ENCODE measurements at places on chromosomes 16 and 17. TPM values are rescaled to one million over a fixed set of nuclear protein-coding genes. Genes with fewer than 3 reads are reported as not detected.

ADGRG3 gene
- not detected for total RNA-seq

GLIS2 gene
- 19.0 TPM for total RNA-seq

DNA sequence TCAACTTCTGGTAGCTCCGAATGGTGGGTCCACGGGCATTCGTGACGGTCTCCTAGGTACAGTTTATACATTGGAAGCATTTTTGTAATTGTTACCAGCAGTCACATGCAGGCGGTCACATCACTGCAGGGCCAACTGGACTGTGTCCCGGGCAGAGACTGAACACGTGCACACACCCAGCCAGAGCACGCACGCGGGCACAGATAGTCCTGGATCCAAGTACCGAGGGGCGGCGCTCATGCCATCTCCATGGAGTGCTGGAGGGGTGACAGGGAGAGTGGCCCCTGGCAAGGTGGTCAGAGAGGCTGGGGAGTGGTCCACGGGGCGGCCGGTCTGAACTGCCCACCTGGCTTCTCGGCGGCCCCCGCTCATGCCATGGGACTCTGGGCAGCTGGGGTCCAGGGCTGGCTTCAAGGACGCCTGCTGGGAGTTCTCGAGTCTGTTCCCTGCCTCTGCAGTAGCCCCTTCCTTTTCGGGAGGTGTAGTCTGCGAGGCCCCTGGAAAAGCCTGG, 34.2 kb downstream of the BAIAP2 start:
- H3K4me3 ChIP-seq = no peak overlapping the region
- H3K36me3 ChIP-seq = no peaks in the 10 kb centered on the region
- no peaks in the 10 kb centered on the region for H3K27me3 ChIP-seq
- H3K4me1 ChIP-seq = no peaks in the 10 kb centered on the region
- no peak overlapping the region for H3K27ac ChIP-seq

TNFSF13 gene
- 4.6 TPM for total RNA-seq

GRCh38 chr17:69218986-69219385, 9.6 kb downstream of the ABCA10 start:
- DNase-seq = no peak
- no peak overlapping the region for H3K27ac ChIP-seq
- H3K4me1 ChIP-seq = no peaks in the 10 kb centered on the region
- H3K4me3 ChIP-seq = no peak overlapping the region
- no peaks in the 10 kb centered on the region for H3K36me3 ChIP-seq

GRCh38 chr16:85266857-85267256, 154.6 kb upstream of the CIBAR2 start:
- DNase-seq = no peak
- no peaks in the 10 kb centered on the region for H3K4me1 ChIP-seq
- no peak overlapping the region for H3K4me3 ChIP-seq

SLC5A2 gene
- total RNA-seq = not detected

LDHD gene
- 1.6 TPM for total RNA-seq

DNA sequence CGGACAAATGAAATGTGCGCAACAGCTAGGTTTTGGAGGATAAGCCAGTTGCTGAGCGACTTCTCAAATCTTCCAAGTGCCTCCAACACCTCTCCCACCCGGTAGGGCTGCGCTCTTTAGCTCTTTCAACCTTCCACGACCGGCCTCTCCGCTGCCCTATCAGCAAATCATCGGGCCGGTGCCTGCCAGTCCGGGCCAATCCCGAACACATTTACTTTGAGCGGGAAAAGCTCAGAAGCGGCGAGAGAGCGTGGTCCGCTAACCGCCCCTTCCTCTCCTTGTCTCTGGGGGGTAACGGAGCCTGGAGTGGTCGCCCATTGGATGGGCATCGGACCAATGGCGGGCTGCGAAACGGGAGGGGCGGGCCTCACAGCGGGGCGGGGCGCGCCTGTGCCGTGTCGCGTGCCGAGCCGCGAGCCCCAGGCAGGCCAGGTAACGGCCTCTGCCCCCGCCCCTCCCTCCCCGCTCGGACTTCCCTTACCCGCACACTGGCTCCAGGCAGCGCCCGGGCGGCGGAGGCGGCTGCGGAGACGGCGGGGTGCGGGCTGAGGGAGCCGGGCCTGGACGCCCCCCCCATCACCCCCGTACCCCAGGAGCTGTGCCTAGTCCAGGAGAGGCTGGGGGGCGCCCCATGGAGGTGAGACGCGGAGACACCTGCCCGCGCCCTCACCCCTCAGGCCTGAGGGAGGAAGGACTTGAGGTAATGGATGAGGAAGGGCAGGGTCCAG, at the start of gene MEIOC:
Gene MEIOC (plus strand): TSS at position 486 of the 728 bp plus-strand sequence. CDS start 146 bp downstream, at position 632.
- H3K36me3 ChIP-seq = no peaks in the 10 kb centered on the region
- no peaks in the 10 kb centered on the region for H3K4me1 ChIP-seq
- DNase-seq = peak; percentile 97

KRTAP4-1 gene
- not detected for total RNA-seq

GRCh38 chr17:77593081-77593480, 365.4 kb upstream of the TNRC6C start:
- no peaks in the 10 kb centered on the region for H3K36me3 ChIP-seq
- DNase-seq = no peak
- no peaks in the 10 kb centered on the region for H3K27me3 ChIP-seq
- H3K4me3 ChIP-seq = no peak overlapping the region
- no peaks in the 10 kb centered on the region for H3K4me1 ChIP-seq

- no peak overlapping the region for H3K4me3 ChIP-seq
- DNase-seq = peak; percentile 30
- no peaks in the 10 kb centered on the region for H3K4me1 ChIP-seq
- H3K27me3 ChIP-seq = no peaks in the 10 kb centered on the region
- no peaks in the 10 kb centered on the region for H3K36me3 ChIP-seq
- no peak overlapping the region for H3K27ac ChIP-seq
Measured at GRCh38 chr17:11807606-11808005, 189.7 kb downstream of the ZNF18 start.

GRCh38 chr17:44780161-44780560, 21.4 kb downstream of the ADAM11 start:
- H3K36me3 ChIP-seq = no peaks in the 10 kb centered on the region
- H3K27ac ChIP-seq = no peak overlapping the region
- peaks cover 16% of the 10 kb centered on the region for H3K27me3 ChIP-seq

DNA sequence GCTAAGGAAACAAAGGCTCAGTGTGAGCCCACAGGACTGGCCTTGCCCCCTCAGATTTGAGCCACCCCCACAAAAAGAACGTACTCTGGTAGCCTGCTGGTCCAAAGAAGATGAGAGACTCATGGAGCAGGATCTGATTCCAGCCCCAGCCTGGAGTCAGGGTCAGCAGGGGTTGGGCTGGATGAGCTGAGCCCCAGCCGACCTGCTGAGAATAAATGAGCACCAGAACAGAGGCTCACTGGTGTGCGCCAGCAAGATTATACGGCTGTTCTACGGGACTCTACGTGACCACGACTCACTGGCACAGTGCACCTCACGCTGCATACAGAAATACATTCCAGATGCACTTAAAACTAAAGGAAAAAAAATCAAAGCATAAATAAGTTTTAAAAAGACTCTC, 186.0 kb upstream of the RPL38 start:
- peak overlapping the region; percentile 65 for H3K27ac ChIP-seq
- no peak for DNase-seq
- H3K4me1 ChIP-seq = no peaks in the 10 kb centered on the region
- no peaks in the 10 kb centered on the region for H3K36me3 ChIP-seq
- H3K4me3 ChIP-seq = no peak overlapping the region
- H3K27me3 ChIP-seq = no peaks in the 10 kb centered on the region

DNA sequence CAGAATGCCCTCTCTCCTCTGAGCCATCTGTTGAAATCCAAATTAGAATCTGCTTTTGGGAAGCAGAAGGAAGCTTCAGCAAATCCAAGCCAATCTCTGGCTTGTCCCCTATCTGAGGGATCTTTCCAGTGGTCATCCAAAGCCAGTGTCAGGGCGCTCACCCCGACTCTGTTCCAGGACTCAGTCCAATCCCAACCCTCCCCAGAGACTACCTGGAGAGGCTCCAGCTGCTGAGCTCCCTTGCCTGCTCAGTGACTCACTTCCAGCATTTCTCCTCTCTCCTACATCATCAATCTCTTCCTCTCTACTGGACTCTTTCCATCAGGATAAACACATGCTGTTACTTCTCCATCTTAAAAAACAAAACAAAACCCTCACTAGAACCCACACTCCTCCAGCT, 2.4 kb downstream of the MATCAP1 start:
- no peak for DNase-seq
- H3K4me3 ChIP-seq = no peak overlapping the region
- no peak overlapping the region for H3K27ac ChIP-seq

GRCh38 chr16:23724785-23725131, 11.7 kb upstream of the ERN2 start:
- H3K27ac ChIP-seq = no peak overlapping the region
- no peak for DNase-seq
- no peaks in the 10 kb centered on the region for H3K27me3 ChIP-seq
- H3K36me3 ChIP-seq = no peaks in the 10 kb centered on the region
- H3K4me3 ChIP-seq = no peak overlapping the region

WNT3 gene
- 18.7 TPM for total RNA-seq

PNPO gene
- 9.0 TPM for total RNA-seq

GRCh38 chr17:8143581-8144400, 8.4 kb downstream of the PER1 start:
- H3K4me3 ChIP-seq = no peak overlapping the region
- peak; percentile 42 for DNase-seq
- H3K4me1 ChIP-seq = no peaks in the 10 kb centered on the region
- no peak overlapping the region for H3K27ac ChIP-seq
- H3K27me3 ChIP-seq = no peaks in the 10 kb centered on the region

CDH15 gene
- total RNA-seq = 0.11 TPM

DNA sequence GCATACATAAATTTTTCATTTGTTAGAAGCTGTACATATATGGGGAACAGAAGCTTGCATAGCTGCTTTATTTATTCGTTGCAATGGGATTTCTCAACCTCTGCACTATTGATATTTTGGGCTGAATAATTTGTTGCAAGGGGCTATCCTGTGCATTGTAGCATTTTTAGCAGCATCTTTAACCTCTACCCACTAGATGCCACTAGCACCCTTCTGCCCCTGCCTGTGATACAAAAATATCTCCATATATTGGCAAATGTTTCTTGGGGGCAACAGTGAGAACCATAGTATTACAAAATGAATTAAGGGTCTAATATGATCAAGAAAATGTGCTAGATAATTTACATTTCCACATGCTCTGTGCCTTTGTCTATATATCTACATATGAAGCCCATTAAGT, 1401.0 kb downstream of the CDH11 start:
- H3K4me1 ChIP-seq = no peaks in the 10 kb centered on the region
- no peak for DNase-seq
- no peak overlapping the region for H3K4me3 ChIP-seq
- no peak overlapping the region for H3K27ac ChIP-seq

DNA sequence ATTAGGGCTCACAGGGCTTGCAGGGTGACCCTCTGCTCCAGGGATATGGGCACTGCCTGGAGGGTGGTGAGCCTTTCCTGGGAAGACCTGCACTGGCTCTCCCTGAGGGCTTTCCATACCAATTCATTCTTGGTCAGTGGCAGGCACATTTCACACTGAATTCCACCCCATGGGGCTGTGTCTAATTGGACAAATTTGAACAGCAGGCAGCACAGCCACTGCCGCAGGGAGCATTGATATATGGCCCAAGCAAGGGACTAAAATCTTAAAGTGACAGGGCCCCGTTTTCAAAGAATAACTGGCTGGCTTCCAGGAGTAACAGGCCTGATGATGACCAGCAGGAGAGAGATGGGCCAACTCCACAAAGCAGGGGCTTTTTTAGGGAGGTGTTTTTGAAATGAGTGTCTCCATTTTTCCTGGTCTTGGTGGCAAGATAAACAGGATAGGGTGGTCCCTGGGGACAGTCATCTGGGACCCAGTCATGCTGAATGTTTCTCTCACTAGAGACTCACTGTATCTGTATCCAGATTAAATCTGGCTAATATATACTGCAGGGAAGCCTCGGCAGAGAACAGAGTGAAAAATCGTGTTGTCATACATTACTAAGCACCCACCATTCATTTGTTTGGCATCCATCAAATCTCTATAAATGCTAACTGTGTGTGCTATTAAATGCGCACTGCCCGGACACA, 74.1 kb upstream of the TBX2 start:
- no peaks in the 10 kb centered on the region for H3K27me3 ChIP-seq
- H3K4me1 ChIP-seq = peaks cover 5% of the 10 kb centered on the region
- no peaks in the 10 kb centered on the region for H3K36me3 ChIP-seq
- no peak overlapping the region for H3K4me3 ChIP-seq
- DNase-seq = no peak
- H3K27ac ChIP-seq = no peak overlapping the region

- peaks cover 1% of the 10 kb centered on the region for H3K4me1 ChIP-seq
- DNase-seq = no peak
- peak overlapping the region; percentile 82 for H3K27ac ChIP-seq
- no peak overlapping the region for H3K4me3 ChIP-seq
- H3K27me3 ChIP-seq = no peaks in the 10 kb centered on the region
Measured at GRCh38 chr16:85286066-85286831, 174.0 kb upstream of the CIBAR2 start.
